ENCODE measurements at places on chromosomes 11 and 22.
A peak's percentile ranks its signal among the peaks of the same experiment; 100 is the strongest.

DNA sequence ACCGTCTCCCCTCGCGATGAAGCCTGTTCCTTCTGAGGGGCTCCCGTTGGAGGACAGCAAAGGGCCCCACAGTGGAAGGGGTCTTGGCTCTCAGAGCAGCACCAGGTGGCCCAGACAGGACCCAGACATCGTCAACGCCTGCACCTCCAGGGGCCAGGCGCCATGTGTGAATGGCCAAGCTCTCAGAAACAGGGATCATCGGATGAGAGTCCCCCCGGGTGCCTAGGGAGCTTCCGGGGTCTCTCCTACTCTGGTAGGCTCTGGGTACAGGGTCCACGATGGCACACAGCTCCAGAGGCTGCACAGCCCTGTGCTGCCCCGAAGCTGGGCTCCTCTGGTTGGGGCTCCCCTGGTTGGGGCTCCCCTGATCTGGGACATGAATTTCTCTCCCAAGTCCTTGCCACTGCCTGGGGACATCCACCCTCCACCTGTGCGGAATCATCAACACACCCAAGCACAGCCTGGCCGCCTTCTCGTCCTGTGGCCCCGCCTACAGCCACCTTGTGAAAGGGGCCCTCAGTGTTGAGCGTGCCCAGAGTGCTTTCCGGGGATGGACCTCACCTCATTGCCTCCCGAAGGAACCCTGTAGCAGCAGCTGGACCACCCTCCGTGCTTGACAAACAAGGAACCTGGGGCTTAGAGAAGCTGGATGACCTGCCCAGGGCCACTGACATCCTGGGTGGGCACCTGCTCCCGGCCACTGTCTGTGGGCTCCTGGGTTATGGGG lies 929.0 kb downstream of the BRD1 start:
- no peaks in the 10 kb centered on the region for H3K4me1 ChIP-seq
- 0 out of 2 replicates have a peak, but pooled peaks cover 4% of the 10 kb centered on the region for H3K36me3 ChIP-seq
- H3K27ac ChIP-seq = no peak overlapping the region
- H3K27me3 ChIP-seq = no peaks in the 10 kb centered on the region

DNA sequence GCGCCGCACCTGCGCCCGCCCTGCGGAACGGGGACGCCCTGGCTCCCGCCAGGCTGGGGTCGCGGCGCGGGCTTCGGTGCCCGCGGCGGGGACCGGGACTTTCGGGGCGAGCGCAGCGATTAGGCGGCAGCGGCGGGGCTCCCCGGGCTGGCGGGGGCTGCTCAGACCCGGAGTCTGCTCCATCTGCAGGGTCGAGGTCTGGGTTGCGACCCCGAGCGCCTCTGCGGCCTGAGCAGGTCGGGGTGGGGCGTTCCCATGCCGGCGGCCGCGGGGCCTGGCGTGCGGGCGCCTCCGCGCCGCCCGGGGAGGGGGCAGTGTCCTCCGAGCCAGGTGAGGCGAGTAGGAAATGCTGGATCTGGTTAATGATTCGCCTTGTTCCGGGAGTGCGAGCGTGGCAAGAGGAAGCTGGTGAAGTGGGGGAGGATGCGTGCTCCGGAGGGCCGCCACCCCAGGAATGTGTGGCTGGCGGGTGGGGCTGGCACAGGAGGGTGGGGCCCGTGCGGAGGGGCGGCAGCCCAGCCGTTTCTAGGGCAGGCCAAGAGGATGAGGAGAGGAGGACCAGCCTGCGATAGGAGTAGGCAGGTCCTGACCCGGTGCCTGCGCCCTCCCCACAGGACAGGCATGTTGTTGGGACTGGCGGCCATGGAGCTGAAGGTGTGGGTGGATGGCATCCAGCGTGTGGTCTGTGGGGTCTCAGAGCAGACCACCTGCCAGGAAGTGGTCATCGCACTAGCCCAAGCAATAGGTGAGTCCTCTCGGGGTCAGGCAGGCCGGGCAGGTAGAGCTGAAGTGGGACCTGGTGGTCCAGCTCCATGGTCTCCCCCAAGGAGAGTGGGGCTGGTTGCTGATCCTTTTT lies 606 bp downstream of the RASSF7 start:
- no peaks in the 10 kb centered on the region for H3K36me3 ChIP-seq
- no peaks in the 10 kb centered on the region for H3K4me1 ChIP-seq
- H3K27me3 ChIP-seq = peaks cover 8% of the 10 kb centered on the region

GRCh38 chr11:116871248-116871647 lies 33.8 kb upstream of the APOA1 start:
- peak overlapping the region; percentile 98 for H3K27ac ChIP-seq
- peaks cover 75% of the 10 kb centered on the region for H3K4me1 ChIP-seq
- peaks cover 62% of the 10 kb centered on the region for H3K36me3 ChIP-seq
- no peaks in the 10 kb centered on the region for H3K27me3 ChIP-seq
- DNase-seq = peak; percentile 92

DNA sequence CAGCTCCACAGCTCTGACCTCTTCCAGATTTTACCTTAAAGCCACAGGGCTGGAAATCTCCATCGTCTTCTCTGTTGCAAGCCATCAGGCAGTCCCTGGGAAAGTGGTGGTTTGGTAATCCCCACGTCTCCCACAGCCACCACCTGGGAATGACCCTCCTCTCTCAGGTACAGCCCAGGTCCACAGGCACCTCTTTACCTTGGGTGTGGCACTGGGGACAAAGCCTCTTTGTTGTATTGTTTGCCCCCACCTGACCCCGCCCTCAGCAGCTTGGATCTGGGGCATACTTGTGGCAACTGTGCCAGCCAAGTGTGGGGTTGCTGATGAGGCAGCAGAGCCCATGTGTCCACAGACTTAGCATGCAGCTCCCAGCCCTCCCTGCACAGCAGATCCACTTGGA lies 77.6 kb downstream of the LRRC32 start:
- DNase-seq = no peak
- no peak overlapping the region for H3K27ac ChIP-seq
- peaks cover 3% of the 10 kb centered on the region for H3K4me1 ChIP-seq
- H3K36me3 ChIP-seq = no peaks in the 10 kb centered on the region
- peaks cover 20% of the 10 kb centered on the region for H3K27me3 ChIP-seq
- no peak overlapping the region for H3K4me3 ChIP-seq

DNA sequence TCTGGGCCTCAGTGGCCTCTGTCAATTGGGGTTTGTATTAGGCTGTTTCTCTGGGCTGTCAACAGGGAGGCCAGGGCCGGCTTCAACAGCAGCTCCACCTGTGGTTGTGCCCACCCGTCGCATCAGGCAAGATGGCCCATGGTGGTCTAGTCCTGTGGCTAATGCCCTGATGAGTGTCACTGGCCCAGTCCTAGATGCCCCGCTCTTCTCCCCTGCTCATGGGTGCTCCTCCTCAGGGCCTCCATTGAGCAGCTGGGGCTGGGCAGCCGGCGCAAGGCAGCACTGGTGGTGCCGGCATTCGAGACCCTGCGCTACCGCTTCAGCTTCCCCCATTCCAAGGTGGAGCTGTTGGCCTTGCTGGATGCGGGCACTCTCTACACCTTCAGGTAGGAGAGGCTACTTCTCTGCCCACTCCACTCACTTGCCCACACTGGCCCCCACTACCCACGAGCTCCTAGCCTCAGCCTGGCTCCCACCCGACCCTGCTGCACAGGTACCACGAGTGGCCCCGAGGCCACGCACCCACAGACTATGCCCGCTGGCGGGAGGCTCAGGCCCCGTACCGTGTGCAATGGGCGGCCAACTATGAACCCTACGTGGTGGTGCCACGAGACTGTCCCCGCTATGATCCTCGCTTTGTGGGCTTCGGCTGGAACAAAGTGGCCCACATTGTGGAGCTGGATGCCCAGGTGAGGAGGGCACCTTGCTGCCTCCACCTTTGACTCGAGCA lies 5.4 kb downstream of the LARGE2 start:
- peaks cover 23% of the 10 kb centered on the region for H3K27me3 ChIP-seq
- H3K4me1 ChIP-seq = peaks cover 10% of the 10 kb centered on the region
- no peak overlapping the region for H3K27ac ChIP-seq
- H3K4me3 ChIP-seq = no peak overlapping the region
- no peak for DNase-seq
- H3K36me3 ChIP-seq = peaks cover 4% of the 10 kb centered on the region

DNA sequence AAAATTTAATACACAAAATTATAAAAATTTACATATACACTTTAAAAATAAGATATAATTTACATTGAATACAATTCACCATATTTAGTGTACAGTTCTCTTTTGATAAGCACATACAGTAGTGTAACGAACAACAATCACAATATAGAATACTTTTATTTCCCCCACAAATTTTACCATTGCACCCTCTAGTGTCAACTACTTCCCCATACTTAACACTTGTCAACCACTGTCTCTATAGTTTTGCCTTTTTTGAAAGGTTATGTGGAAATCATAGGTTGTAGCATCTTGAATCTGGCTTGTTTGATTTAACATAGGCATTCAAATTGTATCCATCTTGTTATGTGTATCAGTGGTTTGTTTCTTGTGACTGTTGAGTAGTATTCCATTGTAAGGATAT lies 21.3 kb upstream of the PANX1 start:
- DNase-seq = no peak
- no peaks in the 10 kb centered on the region for H3K27me3 ChIP-seq
- no peak overlapping the region for H3K4me3 ChIP-seq
- no peaks in the 10 kb centered on the region for H3K36me3 ChIP-seq
- H3K27ac ChIP-seq = no peak overlapping the region
- H3K4me1 ChIP-seq = peaks cover under 1% of the 10 kb centered on the region

DNA sequence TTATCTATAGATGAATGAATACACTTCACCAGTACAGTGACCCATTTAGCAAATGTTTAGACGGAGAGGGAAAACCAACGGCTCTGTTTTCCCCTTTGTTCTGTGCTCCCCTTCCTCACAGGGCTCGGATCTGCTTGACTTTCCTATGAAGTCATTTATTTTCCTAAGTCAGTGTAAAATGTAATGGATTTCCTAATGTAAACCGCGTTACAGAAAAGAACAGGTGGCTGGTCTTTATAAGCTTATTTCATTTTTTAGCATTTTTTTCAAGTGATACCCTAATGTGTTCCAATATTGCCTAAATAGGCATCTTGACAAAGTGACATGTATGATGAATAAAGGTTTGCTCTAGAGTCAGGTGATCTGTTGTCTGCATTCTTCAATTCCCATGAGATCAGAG lies 207.5 kb downstream of the PGR start:
- no peaks in the 10 kb centered on the region for H3K36me3 ChIP-seq
- no peak overlapping the region for H3K27ac ChIP-seq
- peaks cover 33% of the 10 kb centered on the region for H3K4me1 ChIP-seq
- DNase-seq = no peak

- H3K27me3 ChIP-seq = peaks cover 24% of the 10 kb centered on the region
- H3K4me3 ChIP-seq = no peak overlapping the region
- no peaks in the 10 kb centered on the region for H3K4me1 ChIP-seq
- no peaks in the 10 kb centered on the region for H3K36me3 ChIP-seq
- DNase-seq = no peak
- H3K27ac ChIP-seq = no peak overlapping the region
Observed at GRCh38 chr11:127238321-127238720, 237.8 kb upstream of the KIRREL3 start.

GRCh38 chr11:107864591-107864990 lies 6.0 kb upstream of the SLC35F2 start:
- peaks cover 3% of the 10 kb centered on the region for H3K4me1 ChIP-seq
- H3K27ac ChIP-seq = no peak overlapping the region
- no peak overlapping the region for H3K4me3 ChIP-seq
- no peak for DNase-seq
- H3K36me3 ChIP-seq = no peaks in the 10 kb centered on the region

- H3K27me3 ChIP-seq = peaks cover 12% of the 10 kb centered on the region
- no peak within 1 kb of the TSS for H3K4me3 ChIP-seq
- no peaks in the 10 kb centered on the region for H3K4me1 ChIP-seq
- no peaks in the 10 kb centered on the region for H3K36me3 ChIP-seq
Observed at GRCh38 chr22:25219211-25219689, at the start of gene CRYBB2. TSS of gene CRYBB2 (plus strand) at chr22:25219639. CDS start at chr22:25221430, 1,791 bp downstream.

- H3K36me3 ChIP-seq = no peaks in the 10 kb centered on the region
- H3K27ac ChIP-seq = no peak overlapping the region
- no peaks in the 10 kb centered on the region for H3K4me1 ChIP-seq
Observed at GRCh38 chr11:17541330-17541885, 2.8 kb downstream of the USH1C start.

GRCh38 chr11:107750313-107750712 lies 38.5 kb upstream of the SLN start:
- peaks cover 12% of the 10 kb centered on the region for H3K4me1 ChIP-seq
- H3K4me3 ChIP-seq = no peak overlapping the region
- DNase-seq = no peak
- H3K27me3 ChIP-seq = no peaks in the 10 kb centered on the region
- no peaks in the 10 kb centered on the region for H3K36me3 ChIP-seq
- H3K27ac ChIP-seq = no peak overlapping the region
